ENCODE measurements at places on chromosomes 1 and 21. TPM values are rescaled to one million over a fixed set of nuclear protein-coding genes. Genes with fewer than 3 reads are reported as not detected.

H6PD gene
- total RNA-seq, result 62.2 TPM

MNDA gene
- 0.73 TPM for total RNA-seq

SPRR1B gene
- not detected for total RNA-seq

C1orf167 gene
- 0.35 TPM for total RNA-seq

HRNR gene
- total RNA-seq, result not detected

MSH4 gene
- total RNA-seq, result not detected

TENT5C gene
- total RNA-seq, result 3.6 TPM

PLA2G5 gene
- 47.1 TPM for total RNA-seq

PRAMEF15 gene
- not detected for total RNA-seq
